ENCODE measurements at places on chromosomes 6 and 20.

GRCh38 chr20:47974234-47974878 is 189.1 kb upstream of the SULF2 start:
- DNase-seq, result no peak

GRCh38 chr6:37479266-37479854 is 20.3 kb downstream of the CCDC167 start:
- no peak for DNase-seq

DNA sequence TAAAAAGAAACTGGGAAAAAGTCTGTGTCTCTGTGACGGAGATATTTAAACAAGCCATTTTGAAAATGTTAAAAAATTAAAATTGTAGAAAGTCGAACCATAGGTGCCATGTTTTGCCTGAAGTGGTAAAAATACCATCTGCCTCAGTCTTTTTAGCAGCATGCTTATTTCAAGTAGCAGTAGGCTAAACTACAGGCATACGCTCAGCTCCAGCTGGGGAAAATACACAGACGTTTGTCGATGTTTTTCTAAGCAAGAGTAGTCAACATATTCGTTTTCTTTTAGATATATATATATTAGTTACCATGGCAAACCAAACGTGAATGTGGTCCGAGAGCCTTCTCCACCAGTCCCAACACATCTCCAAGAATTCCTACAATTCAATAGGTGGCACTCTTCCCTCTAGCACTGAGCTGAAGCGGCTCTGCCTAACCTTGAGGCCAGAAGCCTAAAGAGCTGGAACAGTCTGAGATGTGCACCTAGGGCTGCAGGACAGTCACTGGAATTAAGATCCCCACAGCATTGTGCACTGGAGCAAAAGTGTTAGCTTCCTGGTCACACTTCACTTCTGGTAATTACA is 70.2 kb upstream of the BEND3 start:
- DNase-seq, result no peak

DNA sequence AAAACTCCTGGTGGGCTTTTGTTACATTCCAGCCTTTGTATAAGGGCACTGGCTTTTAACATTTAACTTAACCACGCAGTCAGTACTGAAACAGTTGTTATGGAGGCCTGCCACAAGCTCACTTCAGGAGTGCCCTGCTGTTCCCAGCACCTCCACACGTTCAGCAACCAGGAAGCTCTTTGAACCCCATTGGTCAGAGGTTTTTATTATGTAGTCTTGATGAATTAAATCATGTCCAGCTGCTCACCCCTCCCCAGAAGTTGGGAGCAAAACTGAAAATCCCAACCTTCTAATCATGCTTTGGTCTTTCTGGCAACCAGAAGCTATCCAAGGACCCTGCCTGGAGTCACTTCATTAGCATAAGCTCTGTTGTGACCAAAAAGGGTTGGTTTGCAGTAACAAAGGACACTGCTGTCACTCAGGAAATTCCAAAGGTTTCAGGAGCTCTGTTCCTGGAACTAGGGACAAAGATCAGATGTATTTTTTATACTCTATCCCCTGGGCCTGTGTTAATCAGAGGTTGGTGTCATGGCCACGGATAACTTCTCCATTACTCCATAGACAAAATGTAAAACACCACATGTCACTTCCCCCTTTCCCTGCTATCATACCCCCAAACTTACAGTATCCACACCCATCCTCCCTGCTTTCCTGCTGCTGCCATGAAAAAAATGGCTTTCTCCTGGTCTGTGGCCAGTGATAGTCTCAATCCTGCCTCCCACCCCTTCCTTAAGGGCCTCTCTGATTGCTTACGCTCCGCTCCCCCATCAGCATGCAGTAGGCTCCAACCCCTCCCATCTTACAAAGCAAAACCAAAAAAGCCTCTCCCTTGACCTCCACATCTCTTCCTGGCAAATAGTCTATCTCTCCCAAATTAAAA is 3.1 kb downstream of the ARMC12 start:
- DNase-seq, result no peak

- no peak for DNase-seq
Measured at GRCh38 chr20:24523661-24524060, 54.2 kb downstream of the SYNDIG1 start.

DNA sequence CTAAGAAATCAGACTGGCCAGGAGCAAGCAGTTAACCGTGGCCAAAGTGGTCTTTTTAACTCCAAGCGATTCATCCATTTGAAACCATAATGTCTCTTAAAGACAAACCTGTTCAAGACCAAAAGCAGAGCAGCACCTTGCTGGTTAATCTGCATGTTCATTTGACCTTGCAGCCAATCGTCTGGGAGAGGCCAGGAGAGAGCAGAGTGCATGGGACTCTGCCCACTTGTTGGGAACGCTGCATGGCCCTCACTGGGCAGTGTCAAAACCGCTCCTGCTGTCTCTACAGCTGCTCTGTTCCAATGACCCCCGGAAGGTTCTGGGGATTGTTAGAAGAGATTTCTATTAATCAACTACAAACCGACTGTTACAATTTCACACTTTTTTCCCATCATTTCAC is 79.6 kb downstream of the OLIG3 start:
- no peak for DNase-seq

DNA sequence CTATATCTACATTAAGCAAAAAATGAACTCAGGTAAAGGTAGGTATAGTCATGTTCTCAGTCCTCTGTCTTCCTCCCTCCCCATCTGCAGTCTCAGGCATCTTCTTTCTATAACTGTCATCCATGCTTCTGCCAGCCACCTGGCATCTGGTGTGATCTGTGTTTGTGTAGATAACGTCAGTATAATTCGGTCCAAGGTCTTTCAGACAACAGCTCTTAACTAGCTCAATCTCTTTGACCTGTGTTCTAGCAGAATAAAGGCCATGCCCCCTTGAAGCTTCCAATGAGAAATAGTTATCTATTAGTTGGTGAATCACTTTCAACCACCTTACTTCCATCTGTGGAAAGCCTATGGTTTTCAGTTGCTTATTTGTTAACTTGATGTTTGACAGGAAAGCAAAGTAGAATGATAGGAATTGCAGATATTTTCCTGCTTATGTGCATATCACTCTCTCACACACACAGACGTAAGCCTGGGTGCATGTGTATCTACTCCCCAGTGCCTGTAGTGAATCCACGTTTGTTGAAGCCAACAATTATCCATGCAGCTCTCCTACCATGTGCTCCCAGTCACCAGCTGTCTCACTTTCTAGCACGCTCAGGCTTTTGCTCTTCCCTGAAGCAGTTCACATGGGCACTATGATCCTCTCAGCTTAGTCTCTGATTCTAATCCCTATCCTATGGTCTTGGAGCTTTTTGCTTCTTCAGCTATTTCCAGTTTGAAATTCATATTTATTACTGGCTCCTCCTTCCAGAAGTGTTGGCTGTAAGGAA is 433.7 kb upstream of the MANEA start:
- DNase-seq, result no peak

- DNase-seq, result no peak
Measured at GRCh38 chr6:152356662-152357061, 280.5 kb downstream of the SYNE1 start.

DNA sequence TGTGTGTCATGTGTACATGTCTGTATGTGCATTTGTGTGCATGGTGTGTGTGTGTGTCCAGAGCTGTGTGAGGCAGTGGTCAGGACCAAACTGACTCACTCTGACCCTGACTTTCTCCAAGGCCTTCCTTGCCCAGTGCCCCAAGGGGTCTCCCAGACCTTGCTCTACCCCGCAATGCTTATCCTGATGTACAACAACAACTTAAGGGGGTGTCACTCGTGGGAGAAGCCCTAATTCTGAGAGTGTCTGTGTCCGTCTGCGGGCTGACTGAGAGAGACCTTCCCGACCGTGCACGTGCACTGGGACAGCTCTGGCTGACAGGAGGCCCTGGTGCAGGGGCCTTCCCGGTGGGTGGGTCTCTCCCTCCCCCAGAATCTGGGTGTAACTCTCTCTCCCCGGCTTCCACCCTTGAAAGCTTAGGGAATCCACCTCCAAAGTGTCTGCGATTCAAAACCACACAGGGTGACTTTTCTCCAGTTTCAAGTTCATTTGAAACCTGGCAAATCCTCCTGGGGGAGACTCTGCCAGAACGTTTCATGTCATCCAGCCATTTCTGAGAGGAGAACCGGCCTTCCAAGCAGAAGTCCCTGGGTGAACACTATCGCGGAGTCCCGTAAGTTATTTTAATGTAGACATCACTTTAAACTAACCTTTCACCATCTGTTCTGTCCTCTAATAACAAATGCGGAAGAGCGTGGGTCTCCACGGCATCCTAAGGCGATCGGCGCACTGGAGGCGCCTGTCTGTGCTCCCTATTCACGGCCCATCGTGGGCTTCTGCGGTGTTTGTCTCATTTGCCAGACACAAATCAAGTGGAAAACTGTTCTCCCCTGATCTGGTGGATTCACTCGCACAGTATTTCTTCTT is 225.5 kb downstream of the TAF4 start:
- no peak for DNase-seq

GRCh38 chr6:47447722-47448121 is 29.9 kb upstream of the CD2AP start:
- no peak for DNase-seq

DNA sequence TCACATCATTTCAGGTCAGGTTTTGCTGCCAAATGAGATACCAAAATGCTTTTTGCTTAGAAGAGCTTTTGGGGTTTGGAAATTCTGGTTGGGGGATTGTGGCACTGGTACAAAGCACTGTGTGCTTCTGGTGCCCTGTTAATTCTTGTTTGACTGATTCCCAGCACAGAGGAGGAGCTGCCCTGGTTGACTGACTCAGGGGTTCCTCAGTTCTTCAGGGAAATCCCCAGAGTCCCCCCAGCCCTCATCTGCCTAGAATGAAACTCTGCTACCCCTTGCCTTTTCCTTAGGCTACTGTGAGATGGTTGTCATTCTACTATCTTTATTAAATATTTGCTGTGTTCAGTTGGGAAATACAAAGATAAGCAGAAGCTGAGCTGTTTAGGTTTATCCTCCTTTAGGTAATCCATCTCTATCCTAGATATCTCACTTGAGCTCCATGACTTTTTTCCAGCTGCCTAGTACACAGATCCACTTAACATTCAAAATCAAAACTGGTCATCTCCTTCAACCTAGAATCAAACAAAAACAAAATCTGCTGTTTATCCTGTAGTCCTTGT is 24.9 kb upstream of the TSPYL1 start:
- DNase-seq, result no peak

GRCh38 chr6:124967444-124967843 is 5.2 kb downstream of the RNF217 start:
- no peak for DNase-seq

- no peak for DNase-seq
Measured at GRCh38 chr6:56222499-56222898, 24.9 kb downstream of the COL21A1 start.

DNA sequence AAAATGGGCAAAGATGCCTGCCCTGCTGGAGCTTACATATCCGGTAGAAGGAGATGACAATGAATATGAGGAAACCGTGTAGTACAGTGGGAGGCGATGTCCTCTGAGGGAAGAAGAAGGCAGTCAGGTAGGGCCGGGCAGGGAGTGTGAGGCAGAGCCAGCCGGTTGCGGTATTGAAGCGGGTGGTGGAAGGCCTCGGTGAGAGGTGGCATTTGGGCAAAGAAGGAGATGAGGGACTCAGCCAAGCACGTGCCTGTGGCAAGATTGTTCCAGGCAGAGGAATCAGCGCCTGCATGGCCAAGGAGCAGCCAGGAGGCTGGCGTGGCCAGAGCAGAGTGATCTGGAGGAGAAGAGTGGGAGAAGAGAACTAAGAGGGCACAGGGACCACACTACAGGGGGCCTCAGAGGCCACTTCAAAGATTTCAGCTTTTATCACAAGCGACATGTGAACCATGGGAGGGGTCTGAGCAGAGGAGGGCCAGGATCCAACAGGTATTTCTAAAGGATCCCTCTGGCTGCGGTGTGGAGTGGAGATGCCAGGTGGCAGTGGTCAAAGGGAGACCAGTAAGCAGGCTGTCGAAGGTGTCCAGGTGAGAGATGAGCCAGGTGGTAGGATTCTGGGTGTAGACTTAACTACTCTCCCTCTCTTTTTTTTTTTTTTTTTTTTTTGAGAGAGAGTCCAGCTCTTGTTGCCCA is 13.8 kb downstream of the MDFI start:
- DNase-seq, result no peak

GRCh38 chr6:40474937-40475336 is 112.2 kb downstream of the LRFN2 start:
- no peak for DNase-seq

DNA sequence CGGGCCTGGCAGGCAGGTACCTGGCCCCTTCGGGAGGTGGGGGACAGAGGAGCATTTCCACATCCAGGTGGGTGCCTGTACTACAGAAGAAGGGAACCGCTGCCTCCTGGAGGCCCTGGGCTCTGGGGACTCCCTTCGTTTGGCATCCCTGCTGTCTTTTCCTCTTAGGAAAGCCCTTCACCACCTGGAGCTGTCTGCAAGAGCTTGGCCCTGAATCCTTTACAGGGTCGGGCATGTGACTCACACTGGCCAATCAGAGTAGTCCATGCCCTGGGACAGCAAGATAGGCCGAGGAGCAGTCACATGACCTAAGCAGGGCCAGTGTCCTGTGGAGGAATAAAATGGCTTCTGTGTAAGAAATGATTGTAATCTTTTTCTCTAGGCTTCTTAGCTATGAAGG is 224.9 kb downstream of the ANKRD60 start:
- DNase-seq, result no peak

Measured in activated naive CD8-positive, alpha-beta T cell treated with anti-CD3 and anti-CD28 coated beads for 36 hours (primary cell).